Stimulated activated CD4-positive, alpha-beta T cell treated with anti-CD3 and anti-CD28 coated beads, Interleukin-1b, Interleukin-23, amount 100 ng/mL, for 1 hour (primary cell): ENCODE measurements at places on chromosomes 3 and 15.

DNA sequence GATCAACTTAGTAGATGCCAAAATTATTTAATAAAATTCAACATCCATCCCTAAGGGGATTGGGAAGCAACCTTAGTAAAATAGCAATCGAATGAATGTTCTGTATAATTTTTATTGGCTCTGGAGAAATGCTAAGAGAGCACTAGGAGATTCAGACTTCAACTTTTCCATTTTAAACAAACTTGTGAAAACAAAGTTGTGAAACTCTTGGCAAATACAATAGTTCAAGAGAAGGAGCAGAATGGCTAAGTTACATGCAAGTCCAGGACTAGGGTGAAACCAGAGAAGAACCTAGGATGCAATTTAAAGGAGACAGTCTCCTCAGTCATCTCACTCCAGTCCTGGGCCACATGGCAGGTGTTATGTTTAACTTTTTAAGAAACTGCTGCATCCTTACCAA lies 16.7 kb upstream of the ZNF280D start:
- no peak for DNase-seq

- no peak for DNase-seq
These were observed 7.2 kb upstream of the RAF1 start for GRCh38 chr3:12671120-12671450.

GRCh38 chr3:25973122-25973521 lies 183.2 kb downstream of the OXSM start:
- DNase-seq: no peak

DNA sequence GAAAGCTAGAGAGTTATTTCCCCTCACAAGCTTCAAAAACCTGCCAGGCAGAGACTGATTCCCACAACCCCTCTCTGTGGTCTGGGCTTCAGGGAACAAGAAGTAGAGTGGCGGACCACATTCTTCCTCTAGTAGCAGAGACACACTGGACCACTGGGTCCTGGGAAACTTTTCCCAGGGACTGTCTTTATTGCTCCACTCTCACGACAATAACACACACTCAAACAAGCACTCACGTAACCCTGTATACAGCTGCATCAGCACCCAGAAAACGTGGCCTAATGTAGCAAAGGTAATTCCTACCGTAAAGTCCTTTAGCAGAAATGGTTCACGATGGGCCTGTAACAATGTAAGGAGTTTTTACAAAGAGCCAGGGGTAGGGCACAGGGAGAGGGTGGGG lies 27.6 kb downstream of the CPOX start:
- DNase-seq: no peak

- DNase-seq: peak; percentile 52
These were observed 544.8 kb downstream of the AGBL1 start for GRCh38 chr15:86624261-86625036.

DNA sequence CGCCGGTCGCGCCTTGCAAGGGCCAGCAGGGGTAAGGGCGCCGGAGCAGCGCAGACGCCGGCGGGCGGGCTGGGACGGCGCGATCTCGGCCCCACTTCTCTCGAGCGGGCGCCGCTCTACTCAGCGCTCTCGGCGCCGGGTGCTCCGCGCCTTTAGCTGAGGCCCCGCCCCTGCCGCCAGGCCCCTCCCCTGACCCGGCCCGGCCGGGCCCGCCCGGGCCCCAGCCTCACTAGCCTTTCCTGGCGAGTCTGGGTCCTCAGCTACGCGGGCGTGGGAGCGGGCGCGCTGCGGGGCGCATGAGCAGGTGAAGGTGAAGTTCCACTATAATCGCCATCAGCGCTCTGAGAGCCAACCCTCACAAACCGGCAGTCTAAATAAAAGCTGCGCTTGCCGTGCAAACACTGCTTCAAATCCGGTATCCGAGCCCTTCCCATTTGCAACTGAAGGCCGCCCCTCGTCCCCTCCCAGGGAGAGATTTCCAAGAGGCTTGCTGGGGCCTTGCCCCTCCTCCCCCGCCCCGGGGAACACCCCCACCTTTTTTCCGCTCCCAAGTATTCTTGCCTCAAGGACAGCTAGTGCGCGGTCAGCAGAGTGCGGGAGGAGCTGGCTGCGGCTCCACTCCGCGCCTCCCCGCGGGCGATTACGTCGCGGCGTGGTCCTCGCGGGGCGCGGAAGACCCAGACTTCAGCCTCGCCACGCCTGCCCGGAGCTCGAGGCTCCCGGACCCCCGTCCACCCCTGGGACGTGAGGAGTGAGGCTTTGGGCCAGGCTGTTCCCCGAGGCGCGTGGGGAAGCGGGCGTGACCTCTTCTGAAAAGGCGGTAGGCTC lies at the start of gene RPP25:
RPP25 (minus strand) TSS at position 125 of the 828 bp plus-strand sequence. CDS start 189 bp downstream, outside the sequence.
- peak; percentile 67 for DNase-seq

- peak; percentile 37 for DNase-seq
These were observed 868 bp upstream of the TMEM87A start for GRCh38 chr15:42273900-42274701.

DNA sequence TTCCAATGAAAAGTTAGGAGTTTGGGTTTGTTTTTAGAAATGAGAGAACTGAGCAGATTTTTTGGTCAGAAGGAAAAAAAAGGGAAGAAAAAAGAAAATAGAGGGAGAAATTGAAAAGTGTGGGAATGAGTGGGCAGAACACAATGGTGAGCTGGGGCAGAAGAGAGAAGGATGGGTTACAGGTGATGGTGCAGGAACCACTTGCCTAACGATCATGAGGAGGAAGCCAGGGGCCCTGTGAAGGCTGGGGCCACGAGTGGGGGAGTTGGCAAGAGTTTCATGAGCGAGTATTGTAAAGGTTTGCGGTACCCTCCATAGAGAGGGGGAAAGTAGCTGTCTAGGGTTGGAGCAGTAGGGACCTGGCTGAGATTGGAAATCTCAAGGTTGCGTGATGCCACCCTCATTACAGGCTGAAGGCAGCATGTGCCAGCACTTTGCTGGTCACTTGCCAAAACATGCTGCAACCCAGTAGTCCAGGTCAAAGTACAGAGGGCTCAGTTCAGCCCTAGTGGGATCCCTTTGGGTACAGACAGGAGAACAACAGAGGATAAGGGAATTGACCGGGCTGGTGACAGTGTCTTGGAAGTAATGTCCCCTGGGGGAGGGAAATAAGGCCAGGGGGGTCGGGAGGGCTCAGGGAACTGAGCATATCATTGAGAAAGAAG lies 6.6 kb downstream of the IVD start:
- DNase-seq: no peak

DNA sequence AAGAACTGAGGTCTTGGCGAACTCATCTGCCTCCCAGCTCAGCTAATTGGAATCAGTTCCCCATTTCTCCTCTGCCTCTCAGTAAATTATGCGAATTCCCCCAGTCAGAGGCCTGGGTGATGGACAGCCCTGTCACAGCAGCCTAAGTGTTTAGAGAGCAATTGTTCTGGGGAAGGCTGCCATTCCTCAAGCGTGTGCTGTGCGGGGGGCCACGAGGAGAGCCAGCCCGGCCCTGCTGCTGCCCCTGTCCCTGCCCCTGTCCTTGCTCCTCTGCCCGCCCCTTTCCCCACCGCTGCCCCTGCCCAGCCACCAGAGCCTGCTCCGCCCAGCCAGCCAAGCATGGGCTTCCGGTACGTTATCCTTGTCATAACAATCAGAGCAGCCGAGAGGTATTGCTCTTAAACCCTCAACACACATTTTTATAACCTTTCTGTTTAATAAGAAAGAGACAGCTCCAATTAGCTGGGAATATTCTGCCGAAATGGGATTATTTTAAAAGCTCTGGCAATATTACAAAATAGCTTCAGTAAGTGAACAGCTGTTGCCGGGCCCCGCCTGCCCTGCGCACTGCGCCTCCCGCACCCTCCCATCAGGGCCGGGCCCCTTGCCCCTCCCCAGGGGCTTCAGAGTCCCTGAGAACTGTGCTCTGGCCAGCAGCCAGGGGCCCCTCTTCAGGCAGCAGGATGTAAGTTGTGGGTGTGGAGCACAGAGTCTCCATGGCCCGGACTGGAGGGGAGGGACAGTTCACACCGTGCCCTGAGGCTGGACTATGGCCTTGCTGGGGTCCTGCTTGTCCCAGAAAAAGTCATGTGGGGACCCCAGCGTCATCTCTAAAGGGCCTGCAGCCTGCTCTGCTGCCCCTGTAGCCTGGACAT lies 12.4 kb upstream of the CACNA2D2 start:
- no peak for DNase-seq

- no peak for DNase-seq
These were observed 83.0 kb upstream of the LMOD3 start for GRCh38 chr3:69205385-69205784.

- no peak for DNase-seq
These were observed 822.0 kb downstream of the CADM2 start for GRCh38 chr3:85780806-85781205.

DNA sequence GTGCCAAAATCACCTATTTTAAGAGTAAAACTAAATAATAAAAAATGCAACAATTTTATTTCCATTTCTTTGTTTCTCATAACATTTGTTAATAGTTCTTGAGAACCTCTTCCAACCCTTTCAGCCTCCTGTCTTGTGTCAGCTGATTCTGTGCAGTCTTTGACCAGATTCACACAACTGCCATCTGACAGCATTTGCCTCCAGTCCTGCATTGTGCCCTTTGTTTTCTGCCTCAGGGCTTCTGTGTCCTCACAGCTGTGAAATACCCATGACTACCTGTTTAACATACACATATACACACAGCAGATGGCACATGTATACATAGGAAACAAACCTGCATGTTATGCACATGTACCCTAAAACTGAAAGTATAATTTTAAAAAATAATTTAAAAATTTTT lies 13.2 kb upstream of the CNTN6 start:
- DNase-seq: no peak

DNA sequence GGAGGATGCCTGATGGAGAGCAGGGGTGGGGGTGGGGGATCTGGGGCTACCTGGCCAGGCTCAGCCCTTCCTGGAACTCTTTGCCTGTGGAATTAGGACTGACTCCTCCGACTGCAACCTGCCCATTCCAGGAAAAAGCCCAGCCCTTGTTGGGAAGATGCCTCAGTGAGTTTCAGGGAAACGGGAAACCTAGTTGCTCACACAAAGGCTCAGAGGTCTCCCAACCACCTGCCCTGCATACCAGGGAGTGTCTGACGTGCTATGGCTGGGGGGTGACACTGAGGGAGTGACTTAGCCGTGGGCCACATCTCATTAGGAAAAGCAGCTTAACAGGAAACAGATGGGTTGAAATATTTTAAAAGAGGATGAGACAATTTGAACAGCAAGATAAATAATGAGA lies 27.9 kb downstream of the CYP8B1 start:
- DNase-seq: no peak

- DNase-seq: no peak
These were observed 33.8 kb upstream of the GREM1 start for GRCh38 chr15:32683906-32684584.

- peak; percentile 98 for DNase-seq
These were observed 10.0 kb downstream of the GNAI2 start for GRCh38 chr3:50245831-50246516.

DNA sequence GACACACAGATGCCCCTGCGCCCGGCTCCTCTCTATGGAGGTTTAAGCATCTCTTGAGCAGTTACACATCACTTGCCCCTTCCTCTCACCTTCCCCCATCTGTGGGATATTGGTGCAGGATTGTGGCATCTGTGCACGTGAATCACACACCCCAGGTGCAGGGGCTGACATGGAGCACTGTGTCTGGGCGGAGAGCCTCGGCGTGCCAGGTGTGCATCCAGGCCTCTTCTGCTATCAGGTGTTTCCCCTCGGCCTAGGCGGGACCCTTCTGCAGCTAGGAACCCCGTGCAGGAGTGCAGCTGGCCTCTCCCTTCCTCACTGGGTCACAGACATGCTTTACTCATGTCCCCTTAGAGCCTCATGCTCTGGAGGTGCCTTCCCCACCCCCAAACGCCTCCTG lies 33.4 kb upstream of the MUC13 start:
- DNase-seq: no peak

- DNase-seq: no peak
These were observed 281.9 kb upstream of the ONECUT1 start for GRCh38 chr15:53072077-53072476.

- no peak for DNase-seq
These were observed 233.3 kb downstream of the NLGN1 start for GRCh38 chr3:173630849-173631248.

- no peak for DNase-seq
These were observed 223.6 kb upstream of the SETMAR start for GRCh38 chr3:4079339-4080195.
